ENCODE measurements at places on chromosomes 11 and 22.

DNA sequence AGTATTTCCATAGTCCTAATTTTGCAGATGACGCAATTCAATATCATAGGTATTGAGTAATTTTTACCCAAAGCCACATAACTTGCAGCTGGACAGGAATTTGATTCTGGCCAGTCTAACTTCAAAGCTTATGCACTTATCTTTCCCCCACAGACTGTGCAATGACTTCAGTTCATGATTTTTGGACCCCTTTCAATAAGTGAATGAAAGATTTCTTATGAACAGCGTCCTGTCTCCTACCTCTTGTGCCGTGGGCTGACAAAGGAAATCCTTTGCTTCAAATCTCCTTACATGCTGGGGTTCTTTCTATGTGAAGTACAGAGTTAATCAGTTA, 217.7 kb upstream of the KIRREL3 start:
- DNase-seq: no peak

- DNase-seq: no peak
Measured at GRCh38 chr11:109971184-109971523, 122.0 kb upstream of the ZC3H12C start.

DNA sequence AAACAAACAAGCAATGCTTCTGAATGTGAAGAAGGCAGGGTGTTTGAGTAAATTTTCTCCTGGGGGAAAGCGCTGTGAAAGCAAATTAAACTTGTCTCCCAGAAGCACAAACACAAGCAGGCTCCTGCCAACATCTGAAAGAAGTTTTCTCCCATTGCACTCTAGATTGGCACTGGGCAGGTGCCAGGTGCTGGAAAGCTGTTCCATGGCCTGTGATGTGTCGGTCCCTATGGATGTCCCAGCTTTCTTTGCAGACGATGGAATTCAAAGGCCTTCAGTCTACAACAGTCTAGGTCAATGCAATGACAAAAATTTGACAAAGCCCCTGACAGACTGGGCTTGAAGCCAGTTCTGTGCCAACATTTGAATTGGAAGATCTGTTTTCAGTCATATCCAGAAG, 246.1 kb upstream of the NARS2 start:
- no peak for DNase-seq

- DNase-seq: no peak
Measured at GRCh38 chr22:26709617-26710390, 52.4 kb downstream of the MIAT start.

DNA sequence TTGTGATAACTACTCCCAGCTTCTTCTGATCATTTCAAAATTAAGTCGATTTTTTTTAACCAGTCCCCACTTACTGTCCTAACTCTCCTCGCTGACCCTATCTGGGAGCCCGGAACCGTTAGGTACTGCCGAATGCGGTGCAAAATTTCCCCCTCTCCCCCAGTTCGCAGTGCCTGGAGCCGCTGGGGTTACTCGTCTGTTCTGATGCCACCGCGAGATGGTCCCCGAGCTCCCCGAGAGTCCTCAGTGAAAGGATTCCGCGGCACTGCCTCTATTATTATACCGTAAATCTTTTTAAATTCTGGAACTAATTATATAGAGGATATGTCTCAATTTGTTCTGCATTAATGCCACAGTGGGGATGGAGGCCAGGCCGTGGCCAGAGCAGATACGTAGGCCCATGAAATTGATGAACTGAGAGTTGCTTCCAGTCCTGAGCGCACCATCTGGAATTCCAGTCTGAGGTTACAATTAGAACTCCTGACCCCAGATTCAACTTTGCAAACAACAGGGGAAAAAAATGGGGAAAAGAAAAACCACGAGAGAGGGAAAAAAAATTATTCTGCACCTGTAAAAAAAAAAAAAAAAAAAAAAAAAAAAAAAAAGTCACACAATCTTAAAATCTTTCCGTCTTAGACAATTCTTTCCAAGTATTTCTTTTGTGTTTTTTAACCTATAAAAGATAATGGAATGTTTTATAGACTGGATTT, 4.3 kb upstream of the WT1 start:
- no peak for DNase-seq

DNA sequence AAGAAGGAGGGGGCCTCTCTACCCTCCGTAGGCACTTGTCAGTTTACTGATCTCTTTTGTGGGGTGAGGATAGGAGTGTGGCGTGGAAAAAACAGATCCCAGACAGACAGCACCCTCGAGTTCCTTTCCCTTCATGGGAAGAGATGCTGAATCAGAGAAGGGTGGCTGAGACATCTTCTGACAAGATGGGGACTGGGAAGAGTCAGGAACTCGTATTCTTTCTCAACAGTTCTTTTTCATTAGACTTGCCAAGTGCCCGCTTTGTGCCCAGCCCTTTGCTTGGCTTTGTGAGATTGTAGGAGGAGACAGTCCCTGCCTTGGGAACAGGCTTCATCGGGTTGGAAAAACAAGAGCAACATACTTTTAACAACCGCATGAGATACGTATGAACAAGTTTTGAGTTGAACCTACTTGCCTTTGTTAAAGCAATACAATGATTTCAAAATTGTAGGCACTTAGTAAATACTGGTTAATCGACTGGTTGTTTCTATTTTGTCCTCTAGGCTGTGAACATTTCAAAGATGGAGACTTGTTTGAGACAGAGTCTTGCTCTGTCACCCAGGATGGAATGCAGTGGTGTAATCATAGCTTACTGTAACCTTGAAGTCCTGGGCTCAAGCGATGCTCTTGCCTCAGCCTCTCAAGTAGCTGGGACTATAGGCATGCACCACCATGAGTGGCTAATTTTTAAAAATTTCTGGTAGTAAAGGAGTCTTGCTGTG, 1.1 kb downstream of the RRM1 start:
- DNase-seq: no peak

GRCh38 chr11:58945663-58946062, 6.4 kb downstream of the GLYATL1 start:
- no peak for DNase-seq

DNA sequence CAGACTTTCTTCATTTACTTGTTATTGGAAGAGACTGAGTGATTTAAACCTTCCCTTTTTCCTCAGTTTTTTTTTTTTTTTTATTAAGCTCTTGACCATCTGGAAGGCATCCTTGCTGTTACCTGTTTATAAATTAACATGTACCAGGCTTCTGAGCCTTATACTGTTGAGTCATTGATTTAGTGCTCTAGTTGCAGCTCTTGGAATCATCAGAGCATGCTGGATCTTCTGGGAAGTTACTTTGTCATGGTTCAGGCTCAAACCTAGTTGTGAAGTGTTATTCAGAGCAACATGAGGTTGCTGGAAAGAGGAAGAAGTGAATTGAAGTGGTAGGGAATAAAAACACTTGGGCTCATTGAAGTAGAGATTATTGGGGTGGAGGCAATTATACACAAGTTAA, 6.3 kb downstream of the ZDHHC5 start:
- DNase-seq: no peak

GRCh38 chr22:36325154-36326031, 62.4 kb downstream of the MYH9 start:
- DNase-seq: no peak

GRCh38 chr11:13902523-13902922, 60.0 kb upstream of the SPON1 start:
- DNase-seq: no peak

DNA sequence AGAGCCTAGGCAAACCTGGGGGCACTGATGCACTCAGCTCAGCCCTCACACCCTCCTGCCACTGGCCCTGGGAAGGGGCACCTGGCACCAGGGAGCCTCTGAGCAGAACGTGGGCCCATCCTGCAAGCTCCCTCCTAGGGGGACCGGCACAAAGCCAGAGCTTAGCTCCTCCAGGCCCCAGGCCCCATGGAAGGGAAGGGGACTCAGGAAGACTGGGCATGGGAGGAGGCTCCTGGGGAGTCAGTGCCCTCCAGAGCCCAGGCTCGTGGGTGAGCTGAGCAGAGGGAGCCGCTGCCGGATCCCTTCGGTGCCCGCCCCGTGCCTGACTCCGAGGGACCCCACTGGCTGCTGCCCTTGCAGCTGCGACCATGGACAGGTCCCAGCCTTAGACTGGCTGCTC, 28.5 kb downstream of the ADA2 start:
- no peak for DNase-seq

DNA sequence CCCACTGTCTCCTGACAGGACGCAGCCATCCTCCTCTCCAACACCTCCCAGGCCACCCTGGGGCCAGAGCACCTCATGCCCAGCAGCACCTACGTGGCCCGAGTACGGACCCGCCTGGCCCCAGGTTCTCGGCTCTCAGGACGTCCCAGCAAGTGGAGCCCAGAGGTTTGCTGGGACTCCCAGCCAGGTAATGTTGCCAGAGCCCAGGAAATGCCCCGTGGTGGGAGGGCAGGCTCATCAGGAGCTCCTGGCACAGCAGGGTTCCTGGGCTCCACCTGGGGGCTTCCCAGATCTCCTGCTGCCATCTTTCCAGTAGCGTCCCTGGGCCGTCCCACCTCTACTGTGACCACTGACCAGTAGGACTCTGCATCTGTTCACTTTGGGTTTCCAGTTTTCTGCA, 16.2 kb downstream of the CSF2RB start:
- DNase-seq: no peak

DNA sequence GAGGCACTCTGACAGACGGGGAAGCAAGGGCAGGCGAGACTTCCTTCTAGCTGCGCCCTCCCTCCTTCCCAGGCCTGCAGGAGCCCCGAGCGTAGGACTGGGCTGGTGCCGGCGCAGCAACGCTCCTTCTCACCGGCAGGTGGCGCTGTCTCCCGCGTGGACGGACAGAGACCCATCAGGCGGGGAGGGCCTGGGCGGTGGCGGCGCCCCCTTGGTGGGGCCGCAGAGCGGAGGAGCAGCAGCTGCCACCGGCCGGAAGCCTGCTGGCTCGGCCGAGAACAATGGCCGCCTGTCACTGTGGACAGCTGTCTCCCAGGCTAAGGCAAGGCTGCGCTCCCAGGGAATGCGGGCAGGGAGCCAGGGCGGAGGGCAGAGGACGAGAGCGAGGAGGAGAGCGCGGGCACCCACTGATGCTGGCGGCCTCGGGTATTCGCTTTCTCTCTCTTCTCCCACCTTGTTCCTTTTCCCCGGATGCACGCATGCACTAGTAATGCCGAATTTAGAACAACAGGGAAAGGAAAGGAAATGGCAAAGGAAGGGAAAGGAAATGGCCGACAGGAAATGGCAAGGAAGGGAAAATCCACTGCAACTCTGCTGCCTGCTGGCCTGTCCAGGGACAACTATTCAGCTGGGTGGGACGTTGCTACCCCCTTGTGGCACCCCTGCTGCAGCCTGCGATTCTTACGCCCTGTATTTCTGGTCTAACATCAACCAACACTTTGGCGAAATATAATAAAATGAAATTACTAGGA, 14.4 kb downstream of the PPM1F start:
- peak; percentile 99 for DNase-seq

GRCh38 chr22:39365492-39365780, 15.6 kb downstream of the SYNGR1 start:
- DNase-seq: no peak

DNA sequence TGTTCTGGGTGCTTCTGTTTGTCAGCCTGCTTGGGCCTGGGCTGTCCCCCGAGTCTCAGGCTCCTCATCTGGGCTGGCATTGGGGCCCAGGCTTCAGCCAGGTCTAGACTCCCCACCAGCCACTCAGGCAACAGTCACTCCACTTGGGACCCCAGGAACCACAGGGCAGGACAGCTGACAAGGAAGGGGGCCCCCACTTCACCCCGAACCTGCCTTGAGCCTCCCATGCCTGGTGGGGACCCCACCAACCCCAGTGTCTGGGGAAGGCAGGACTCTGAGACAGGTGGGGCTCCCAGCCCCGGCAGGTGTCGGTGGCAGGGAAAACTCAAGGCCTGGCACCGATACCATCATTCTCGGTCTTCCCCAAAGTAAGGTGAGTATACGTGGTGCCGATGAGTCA, 11.7 kb upstream of the LTO1 start:
- DNase-seq: no peak

GRCh38 chr11:15295695-15296094, 181.0 kb downstream of the INSC start:
- DNase-seq: no peak

- no peak for DNase-seq
Measured at GRCh38 chr11:111559800-111560464, 19.4 kb downstream of the LAYN start.

- no peak for DNase-seq
Measured at GRCh38 chr22:45064313-45065278, 54.8 kb upstream of the PHF21B start.

GRCh38 chr11:130882138-130882551, 34.1 kb downstream of the SNX19 start:
- no peak for DNase-seq

GRCh38 chr22:50469377-50470305, 5.2 kb downstream of the SBF1 start:
- no peak for DNase-seq

DNA sequence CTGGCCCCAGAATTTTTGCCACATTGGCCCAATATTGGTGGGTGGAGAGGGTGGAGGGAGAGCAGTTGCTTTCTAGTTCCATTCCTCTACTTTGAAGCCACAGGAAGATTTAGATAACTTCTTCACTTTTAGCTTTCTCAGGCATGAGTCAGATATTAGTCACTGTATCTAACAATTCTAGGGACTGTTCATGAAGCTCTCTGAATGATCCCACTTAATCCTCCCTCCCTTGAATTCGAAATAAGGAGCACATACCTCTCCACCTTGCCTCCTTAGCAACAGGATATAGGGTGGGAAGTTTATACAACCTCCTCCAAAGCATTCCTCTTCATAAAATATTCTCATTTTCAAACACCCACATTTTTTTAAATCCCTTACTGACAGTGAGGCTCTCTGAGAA, 13.5 kb downstream of the FSHB start:
- DNase-seq: no peak

- no peak for DNase-seq
Measured at GRCh38 chr11:70656252-70656651, 257.9 kb downstream of the CTTN start.

- no peak for DNase-seq
Measured at GRCh38 chr11:125872138-125872491, 15.4 kb upstream of the HYLS1 start.

DNA sequence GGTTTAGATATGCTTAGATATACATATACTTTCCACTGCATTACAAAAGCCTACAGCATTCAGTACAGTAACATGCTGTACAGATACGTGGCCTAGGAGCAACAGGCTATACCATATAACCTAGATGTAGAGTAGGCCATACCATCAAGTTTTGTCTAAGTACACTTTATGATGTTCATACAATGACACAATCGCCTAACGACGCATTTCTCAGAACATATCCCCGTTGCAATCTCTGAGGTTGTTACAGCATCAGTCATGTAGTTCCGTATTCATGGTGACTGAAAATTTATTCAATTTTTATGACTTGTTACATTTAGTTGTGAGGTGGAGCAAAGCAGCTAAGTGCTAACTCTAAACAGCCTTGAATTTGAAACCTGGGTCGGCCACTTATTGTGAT, 6.7 kb downstream of the ZBTB44 start:
- no peak for DNase-seq

GRCh38 chr11:64245797-64246620, 734 bp downstream of the PPP1R14B start:
- DNase-seq: no peak
